ENCODE measurements at places on chromosomes 4 and X.

DNA sequence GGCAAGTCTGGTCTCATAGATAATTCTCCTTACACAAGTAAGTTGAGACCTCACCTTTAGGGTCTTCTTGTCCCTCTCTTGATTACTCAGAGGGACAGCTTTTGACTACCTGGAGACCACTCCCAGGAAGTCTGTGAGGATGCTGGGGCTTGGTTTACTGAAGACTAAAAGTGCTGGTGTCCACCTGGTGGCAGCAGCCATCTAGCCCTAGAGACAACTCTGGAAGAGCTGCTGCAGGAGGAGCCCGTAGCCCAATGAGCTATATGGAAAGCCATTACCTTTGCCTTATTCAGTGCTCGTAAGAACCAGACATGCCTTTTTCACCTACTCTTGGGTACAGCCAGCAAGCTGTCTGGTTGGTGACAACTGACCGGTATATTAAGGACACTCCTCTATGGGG is 7.3 kb downstream of the FGFBP2 start:
- DNase-seq: no peak

GRCh38 chrX:19810006-19810774 is 77.2 kb downstream of the SH3KBP1 start:
- no peak for DNase-seq

DNA sequence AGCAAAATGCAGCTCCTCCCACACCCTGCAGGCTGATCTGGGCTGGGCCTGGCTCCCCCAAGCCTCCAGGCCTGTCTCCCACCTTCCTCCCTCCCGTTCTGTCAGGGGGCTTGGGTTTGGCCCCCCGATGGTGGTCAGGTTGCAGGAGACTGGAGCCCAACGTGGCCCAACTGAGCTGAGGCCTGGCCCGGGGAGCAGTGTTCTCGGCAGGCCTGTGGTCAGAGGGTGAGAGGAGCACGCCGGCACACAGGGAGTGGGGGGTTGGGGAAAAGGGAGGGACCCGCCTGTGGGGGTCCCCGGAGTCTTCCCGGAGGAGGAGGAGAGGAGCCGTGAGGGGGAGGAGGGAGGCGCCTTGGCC is 43.2 kb upstream of the NKX1-1 start:
- no peak for DNase-seq

DNA sequence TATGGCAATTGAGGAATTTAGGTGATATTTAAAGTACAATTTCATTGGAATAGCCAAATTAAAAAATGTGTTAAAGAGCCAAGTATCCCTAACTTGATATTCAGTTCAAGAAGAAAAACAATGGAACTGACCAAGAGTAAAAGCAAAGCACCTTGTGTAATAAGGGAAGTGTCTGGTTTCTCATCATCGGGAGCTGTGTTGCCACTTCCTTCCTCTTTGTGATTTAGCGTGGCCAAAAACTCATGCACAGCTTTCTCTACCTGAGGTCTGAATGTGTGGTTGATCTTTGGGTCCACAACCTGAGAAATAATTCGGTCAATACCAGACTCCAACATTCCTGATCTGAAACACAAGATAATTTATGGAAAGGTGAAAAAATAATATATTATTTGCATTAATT is 12.4 kb downstream of the BOD1L1 start:
- DNase-seq: no peak

Measured in iPS DF 6.9 (cell line).